ENCODE measurements at places on chromosomes 7 and 10.

DNA sequence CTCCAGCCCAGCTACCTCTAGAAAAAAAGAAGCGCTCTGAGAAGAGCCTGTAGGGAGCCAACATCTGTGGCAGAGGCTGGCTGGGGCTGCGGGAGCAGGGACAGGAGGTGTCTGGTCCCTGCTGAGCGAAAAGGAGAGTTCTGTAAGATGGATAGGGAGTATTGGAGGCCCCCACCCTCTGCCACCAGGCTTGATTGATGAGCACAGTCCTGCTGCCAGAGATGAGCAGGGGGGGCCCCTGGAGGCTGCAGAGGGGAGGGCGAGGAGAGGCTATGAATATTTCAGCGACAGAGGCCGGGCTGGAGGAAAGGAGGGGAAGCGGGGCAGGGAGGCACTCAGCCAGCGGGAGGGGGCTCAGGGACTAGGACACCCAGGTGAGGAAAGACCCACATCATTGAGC, 44.5 kb upstream of the HSPB1 start:
- no peak for DNase-seq

GRCh38 chr10:130711072-130711471, 574.9 kb downstream of the GLRX3 start:
- DNase-seq = no peak

DNA sequence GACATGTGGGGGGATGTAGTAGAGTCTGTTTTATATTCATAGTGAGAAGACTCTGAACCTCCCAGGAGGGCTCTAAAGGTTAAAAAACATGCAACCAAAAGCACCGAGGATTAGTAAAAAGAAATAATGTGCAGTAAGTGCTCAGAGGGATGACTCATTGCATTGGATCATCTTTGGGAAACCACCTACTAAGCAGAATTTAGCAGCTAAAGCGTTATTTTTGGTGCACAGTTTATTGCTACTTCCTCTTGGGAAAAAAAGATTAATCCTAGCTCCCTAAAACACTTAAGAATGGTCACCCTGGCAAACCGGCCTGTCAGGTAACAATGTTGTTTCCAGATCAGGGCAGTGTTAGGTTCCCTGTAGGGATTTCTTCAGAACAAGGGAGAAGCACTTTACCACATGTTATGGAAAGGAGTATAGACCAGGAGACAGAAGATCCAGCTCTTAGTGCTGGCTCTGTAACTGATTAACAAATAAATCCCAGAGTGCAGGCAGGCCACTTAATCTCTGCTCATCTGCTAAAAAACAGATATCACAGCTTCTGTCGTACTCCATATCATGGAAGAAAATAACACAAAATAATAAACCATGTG, 44.8 kb upstream of the FAM133B start:
- no peak for DNase-seq

GRCh38 chr7:2530071-2530987, 10.8 kb downstream of the LFNG start:
- no peak for DNase-seq

DNA sequence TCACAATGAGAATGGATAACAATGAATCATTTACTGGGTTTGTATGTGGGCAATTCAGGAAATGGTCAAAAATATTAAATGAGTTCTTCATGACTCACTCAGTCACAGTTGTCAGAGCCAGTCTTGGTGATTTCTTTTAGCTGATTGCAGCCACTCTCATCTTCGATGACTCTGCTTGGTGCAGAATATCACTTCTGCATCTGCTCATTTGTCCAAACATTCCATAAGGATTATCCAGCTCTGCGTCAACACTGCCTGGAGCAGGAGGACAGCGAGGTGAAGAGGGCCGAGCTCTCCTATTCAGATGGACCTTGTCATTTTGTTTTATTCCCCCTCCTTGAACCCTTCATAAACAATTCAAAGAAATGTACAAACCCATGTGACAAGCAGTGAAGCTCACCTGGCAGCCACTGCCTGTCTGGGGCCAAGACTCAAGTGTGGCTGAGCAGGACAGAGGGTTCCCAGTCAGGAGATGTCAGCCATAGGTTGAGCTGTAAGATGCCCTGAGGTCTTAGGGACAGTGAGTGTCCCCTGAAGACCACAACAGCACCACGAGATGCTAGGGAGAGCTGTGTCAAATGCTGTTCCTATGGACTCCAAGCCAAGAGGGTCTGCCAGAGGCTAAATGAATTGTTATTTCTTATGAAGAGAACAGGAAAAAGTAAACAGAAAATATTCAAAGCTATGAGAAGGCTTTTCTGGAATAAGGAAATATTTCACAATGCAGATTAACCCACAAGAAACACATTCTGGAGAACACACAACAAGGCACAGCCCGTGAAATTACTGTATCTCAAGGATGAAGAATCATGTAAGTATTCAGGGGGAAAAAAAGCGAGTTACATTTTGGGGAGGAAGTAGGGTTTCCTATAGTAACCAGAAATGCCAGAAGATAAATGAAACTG, 33.1 kb upstream of the EGFR start:
- DNase-seq = no peak

DNA sequence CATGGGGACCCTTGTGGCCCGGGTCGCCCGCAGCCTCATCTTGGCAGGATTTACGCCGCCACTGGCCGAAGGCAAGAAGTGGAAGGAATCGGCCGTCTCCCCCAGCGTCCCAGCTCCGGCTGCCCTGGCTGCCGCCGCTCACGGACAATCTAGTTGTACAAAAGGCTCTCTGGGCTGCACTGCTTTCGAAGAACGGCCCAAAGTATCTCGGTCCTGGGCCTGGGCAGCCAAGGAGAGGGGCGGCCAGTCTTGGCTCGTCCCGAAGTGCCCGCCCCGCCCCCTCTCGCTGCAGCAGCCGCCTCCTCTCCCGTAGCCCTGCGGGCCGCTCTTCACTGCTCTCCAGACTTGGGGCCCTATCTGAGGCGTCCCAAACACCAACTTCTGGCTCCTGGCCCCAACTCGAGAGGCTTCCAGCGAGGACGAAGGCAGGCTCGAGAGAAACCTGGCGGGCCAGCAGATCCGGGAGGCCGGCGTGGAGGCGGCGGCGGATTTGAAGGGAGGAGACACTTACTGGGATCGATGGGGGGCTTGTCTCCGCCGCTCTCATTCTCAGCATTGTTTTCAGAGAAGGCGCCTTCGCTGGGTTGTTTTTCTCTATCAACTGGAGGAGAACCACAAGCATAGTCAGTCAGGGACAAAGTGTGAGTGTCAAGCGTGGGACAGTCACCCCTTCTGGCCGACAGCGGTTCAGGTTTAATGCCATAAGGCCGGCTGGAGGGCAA, 809 bp downstream of the HOXA9 start:
- no peak for DNase-seq

GRCh38 chr10:116985611-116986010, 19.4 kb downstream of the SHTN1 start:
- no peak for DNase-seq

DNA sequence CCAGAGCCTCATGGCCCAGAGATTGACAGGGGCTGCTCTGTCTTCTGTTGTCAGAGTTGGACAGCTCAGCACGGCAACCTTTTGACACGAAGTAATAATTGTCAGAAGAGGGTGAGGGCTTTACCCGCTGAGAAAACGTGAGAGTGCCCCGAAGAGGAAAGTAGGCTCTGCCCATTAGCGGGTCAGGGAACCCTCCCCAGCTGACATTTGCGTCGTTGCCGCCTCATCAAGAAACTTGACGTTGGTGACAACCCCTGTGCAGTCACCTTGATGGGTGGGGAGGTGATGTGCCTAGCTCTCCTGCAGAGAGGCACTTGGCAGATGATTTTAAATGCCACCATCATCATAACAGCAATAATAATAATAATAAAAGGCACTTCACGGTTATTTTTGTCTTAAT, 202.1 kb downstream of the USP6NL start:
- DNase-seq = no peak

DNA sequence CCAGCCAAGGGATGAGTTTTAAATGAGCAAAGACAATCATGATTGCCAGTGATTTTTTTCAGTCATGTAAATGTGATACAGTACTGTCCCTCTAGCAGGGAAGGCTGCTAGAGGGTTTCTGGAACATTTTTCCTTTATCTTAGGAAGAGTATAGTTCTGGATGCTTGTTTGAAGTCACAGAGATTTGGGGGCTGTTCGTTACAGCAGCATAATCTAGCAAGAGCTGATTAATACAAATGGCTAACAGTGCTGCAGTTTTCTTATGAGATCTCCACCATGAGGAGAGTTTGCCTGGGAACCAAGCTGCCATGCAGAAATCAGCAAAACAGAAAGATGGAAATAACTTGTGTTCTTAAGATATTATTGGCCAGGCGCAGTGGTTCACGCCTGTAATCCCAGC, 7.9 kb upstream of the PPA1 start:
- DNase-seq = no peak

DNA sequence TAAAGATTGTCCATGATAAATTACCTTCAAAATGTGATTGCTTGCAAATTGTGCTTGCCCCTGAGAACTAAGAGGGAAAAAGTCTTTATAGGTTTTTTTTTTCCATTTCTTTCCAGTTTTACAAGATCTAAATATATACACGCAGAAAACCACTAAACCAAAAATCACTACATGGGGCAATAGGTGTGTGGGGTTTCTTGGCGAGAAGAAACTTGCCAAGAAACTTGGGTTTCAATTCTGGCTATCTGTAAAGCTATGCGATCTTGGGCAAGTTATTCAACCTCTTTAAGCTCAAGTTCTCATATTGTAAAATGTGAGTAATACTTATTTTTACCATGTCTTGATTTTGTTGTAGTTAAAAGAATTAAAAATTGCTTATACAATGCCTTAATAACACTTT, 17.0 kb downstream of the CUBN start:
- no peak for DNase-seq

- DNase-seq = no peak
Observed at GRCh38 chr10:125547010-125547650, 135.8 kb downstream of the TEX36 start.

GRCh38 chr10:67520924-67521520, 175.0 kb downstream of the CTNNA3 start:
- peak; percentile 24 for DNase-seq

DNA sequence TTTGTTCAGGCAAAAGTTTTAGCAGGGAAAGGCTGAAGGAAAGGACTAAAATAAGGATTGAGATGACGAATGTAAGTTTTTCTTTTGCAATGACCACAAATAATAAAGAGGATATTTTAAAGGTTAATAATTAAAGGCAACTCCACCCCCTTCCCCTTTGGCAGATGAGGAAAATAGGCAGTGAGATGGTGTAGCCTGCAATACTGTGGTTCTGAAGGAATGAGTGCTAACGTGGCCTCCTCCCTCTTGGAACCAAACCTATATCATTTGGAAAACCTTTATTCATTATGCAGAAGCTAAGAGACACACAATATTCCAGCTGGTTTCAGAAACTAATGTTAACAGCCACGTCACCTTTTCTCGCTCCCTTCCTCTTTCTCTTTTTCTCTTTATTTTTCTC, 70.9 kb upstream of the COL1A2 start:
- no peak for DNase-seq

GRCh38 chr7:11579141-11579540, 252.9 kb downstream of the THSD7A start:
- DNase-seq = no peak
